ENCODE measurements at places on chromosomes 1 and 21.

DNA sequence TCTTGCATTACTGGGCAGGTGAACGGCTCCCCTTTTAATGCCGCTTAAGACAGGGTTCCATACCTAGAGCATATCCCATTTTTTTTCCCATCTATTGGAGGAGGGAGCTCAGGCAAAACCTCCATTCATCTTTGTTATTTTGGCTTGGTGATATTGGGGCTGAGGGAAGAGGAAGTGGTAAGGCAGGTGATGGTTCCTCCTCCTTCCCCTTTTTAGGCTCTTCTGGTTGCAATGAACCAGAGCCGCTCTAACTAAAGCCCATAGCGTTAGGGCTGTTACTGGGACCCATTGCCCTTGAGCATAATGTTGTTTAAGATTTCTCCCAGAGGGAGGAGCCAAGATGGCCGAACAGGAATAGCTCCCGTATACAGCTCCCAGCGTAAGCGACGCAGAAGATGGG is 21.1 kb downstream of the PYHIN1 start:
- DNase-seq = no peak

DNA sequence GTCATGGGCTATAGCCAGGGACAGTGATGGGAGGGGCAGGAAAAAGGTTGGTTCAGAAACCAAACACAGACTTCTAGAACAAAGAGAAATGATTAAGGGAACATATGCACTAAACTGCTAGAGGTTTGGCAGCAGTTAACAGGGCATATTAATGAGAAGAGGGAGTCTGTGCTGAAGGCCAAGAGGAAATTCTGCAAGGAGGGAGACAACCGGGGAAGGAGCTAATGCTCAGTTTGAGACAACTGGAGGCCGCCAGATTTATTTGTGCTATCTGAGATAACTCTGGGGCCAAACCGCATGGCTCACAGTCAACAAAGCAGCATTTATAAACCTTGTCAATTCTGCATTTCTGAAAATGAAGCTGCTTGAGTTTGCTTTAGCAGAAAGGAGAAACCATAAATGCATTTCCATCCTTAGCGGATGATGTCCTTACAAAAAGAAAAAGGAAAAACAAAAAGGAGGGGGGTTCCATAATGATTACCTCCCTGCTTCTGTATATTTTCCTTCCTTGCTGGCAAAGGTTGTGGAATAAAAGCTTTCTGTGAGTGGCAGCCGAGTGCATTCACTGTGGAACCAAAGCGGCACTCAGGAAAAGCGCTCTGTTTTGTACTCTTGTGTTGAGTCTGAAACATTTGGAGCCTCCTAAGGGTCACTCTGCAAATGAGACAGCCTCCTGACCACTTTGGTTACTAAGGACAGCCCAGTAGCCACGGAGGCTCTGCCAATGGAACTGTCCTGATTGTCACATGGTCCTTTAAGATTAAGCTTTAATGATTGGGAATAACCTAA is 70.3 kb downstream of the SIM2 start:
- no peak for DNase-seq

DNA sequence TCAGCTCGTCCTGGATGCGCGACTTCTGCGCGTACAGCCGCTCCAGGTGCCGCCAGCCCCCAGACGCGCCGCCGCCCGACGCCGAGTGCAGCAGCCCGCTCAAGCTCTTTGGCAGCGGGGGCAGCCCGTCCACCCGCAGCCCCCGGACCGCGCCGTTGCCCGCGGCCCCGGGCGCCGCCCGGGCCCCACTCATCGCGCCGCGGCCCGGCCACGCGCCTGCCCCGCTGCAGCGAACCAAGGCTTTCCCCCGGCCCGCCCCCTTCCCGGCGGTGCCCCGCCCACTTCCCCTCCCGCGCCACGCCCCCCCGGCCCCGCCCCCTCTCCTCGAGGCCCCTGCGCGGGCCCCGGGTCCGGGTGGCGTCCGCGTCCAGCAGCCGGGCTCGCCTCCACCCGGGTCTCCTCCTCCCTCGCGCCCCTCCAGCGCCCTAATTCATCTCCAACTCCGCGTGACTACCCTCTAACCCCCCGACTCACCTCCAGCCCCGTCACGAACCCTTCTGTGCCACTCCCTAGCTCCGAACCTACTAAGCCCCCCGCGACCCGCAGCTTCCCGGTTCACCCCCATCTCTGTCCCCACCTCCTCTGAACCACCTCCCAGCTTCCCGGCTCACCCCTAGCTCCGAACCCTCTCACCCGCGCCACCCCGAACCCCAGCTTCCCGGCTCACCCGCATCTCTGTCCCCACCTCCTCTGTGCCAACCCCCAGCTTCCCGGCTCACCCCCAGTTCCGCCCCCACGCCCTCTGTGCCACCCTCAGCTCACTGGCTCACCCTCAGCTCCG is at the start of gene FAM89A:
Gene FAM89A, minus strand, starts transcription at position 236 of the 781 bp plus-strand sequence. Its CDS starts 43 bp downstream, at position 193.
- no peak for DNase-seq

DNA sequence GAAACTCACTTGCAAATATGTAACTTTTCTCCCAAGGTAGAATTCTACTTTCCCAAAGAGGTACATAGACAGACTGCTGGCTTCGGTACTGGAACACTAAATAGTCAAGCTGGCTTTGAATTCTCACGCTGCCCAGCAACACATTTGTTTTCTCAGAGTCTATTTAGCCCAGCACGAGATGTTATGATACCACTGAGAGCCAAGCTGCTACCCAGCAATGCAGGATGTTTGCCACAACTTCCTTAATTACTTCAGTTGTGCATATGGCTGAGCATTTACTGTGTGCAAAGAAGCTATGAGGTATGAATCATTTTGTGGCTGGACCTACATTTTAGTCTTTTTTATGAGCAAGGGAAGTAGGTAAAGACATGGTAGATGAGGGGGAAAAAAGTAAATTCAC is 793.2 kb downstream of the PLA2G4A start:
- DNase-seq = no peak

- DNase-seq = no peak
These were observed 187.0 kb upstream of the RUNX1 start for GRCh38 chr21:35236090-35236489.

DNA sequence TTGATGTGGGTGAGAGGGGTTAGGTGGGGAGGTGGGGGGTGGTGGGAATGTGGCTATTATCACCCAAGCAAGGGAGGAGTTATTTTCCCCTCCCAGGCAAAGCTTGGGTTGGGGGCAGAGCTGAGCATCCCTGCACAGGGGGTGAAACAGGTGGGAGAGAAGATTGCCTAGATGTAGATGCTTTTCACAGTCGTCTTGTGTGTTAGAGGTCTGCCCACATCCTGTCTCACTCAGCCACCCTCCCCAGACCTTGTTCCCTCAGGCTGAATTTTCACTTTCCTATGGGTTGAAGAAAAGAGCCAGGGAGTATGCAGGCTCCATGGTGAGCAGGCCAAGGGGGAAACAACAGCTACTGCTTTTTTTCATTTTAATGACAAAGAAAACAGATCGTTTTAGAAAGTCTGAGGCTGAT is 223.5 kb downstream of the KIF26B start:
- no peak for DNase-seq

GRCh38 chr21:26385721-26386120 is 187.4 kb downstream of the CYYR1 start:
- peak; percentile 47 for DNase-seq

DNA sequence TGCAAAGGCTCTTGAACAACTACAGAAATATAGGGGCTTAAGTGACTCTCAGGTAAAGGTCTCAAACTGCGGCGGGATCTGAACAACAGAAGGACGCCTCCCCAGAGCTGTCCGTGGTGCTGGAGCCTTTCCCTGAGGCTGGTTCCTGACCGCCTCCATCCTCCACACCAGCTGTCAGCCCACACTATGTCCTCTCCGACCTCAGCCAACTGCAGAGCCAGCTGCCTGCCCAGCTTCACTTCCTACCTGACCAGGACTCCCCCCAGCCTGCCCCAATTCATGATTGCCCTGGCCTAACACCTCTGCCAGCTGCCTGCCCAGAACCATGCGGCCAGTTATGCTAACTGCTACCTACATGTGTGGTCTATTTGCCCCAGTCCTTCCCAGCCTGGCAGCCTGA is 63.6 kb upstream of the ZC3H12A start:
- no peak for DNase-seq

DNA sequence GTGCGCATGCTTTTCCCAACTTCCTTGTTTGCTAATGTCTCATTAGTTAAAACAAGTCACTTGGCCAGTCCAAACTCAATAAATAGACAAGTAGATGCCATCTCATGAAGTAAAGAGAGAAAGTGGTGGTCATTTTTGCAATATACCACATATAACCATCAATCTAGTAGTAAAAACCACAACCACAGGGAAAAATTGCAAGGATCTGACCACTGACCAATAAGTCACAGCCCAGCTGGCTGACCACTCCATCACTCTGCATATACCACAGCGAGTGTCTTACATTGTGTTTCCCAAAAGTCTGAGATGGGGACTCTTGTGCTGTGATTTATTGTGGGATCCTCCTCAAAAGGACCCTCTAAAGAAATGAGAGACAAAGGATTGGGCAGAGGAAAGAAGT is 76.0 kb downstream of the FH start:
- no peak for DNase-seq

DNA sequence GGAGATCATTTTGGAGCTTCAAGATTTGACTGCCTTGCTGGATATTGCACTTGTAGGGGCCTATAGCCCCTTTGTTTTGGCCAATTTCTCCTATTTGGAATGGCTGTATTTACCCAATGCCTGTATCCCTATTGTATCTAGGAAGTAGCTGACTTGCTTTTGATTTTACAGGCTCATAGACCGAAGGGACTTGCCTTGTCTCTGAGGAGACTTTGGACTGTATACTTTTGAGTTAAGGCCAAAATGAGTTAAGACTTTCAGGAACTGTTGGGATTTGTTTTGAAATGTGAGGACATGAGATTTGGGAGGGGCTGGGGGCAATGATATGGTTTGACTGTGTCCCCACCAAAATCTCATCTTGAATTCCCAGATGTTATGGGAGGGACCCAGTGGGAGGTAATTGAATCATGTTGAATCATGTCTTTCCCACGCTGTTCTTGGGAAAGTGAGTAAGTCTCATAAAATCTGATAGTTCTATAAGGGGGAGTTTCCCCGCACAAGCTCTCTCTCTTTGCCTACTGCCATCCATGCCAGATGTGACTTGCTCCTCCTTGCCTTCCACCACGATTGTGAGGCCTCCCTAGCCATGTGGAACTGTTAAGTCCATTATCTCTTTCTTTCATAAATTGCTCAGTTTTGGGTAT is 276.1 kb downstream of the LMX1A start:
- DNase-seq = no peak

- no peak for DNase-seq
These were observed 11.5 kb downstream of the GPR3 start for GRCh38 chr1:27403931-27404330.

GRCh38 chr21:35940074-35940927 is 120.0 kb downstream of the SETD4 start:
- peak; percentile 50 for DNase-seq

- no peak for DNase-seq
These were observed 183.5 kb upstream of the HMGB4 start for GRCh38 chr1:33680281-33680840.

- no peak for DNase-seq
These were observed 37.9 kb downstream of the GNG12 start for GRCh38 chr1:67795179-67795912.

DNA sequence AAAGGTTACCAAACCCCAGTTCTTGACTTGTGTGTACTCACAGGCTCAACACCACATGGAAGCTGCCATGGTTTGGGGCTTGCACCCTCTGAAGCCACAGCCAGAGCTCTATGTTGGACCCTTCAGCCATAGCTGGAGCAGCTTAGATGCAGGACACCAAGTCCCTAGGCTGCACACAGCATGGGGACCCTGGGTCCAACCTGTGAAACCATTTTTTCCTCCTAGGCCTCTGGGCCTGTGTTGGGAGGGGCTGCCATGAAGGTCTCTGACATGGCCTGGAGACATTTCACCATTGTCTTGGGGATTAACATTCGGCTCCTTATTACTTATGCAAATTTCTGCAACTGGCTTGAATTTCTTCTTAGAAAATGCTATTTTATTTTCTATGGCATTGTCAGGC is 62.1 kb upstream of the PRRX1 start:
- no peak for DNase-seq

- DNase-seq = no peak
These were observed 11.0 kb downstream of the TRPM2 start for GRCh38 chr21:44364151-44365053.

- no peak for DNase-seq
These were observed 37.1 kb downstream of the SLC30A1 start for GRCh38 chr1:211541720-211542477.

DNA sequence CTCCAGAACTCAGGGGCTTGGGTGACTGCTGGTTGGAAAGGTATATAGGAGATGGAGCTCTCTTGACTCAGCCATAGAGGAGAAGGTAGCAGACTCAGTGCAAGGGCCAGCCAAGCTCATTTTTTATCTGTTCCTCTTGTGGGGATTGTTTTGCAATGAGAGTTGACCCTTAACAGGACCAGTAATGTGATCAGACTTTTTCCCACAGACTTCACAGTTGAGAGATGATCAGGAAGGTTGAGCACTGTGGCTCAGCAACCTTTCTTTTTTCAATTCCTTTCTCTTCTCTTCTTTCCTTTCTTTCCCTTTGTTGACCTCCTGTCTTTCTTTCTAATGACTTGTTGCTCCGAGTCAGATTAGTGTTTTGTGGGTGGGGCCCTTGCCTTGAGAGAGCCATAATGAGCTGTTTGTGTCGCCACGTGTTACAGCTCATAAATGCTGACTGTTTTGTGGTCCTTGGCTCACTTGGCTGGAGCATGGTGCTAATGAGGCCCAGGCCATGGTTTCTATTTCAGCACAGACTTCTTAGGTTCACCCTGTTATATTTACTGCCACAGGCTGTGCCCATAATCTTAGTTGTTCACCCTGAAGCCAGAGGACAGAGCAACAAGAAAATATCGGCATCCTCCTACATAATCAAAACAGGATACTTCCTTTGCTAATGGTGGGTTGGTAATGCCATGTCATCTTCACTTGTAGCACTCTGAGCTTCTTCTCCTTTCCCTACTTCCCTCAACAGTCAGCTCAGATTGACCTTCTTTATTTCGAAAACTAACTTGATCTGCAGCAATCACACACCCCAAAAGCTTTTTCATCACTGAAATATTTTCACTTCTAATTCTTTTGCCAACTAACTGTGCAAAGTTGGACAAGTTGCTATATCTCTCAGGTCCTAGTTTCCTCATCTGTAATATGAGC is 13.9 kb downstream of the ADAM30 start:
- no peak for DNase-seq

DNA sequence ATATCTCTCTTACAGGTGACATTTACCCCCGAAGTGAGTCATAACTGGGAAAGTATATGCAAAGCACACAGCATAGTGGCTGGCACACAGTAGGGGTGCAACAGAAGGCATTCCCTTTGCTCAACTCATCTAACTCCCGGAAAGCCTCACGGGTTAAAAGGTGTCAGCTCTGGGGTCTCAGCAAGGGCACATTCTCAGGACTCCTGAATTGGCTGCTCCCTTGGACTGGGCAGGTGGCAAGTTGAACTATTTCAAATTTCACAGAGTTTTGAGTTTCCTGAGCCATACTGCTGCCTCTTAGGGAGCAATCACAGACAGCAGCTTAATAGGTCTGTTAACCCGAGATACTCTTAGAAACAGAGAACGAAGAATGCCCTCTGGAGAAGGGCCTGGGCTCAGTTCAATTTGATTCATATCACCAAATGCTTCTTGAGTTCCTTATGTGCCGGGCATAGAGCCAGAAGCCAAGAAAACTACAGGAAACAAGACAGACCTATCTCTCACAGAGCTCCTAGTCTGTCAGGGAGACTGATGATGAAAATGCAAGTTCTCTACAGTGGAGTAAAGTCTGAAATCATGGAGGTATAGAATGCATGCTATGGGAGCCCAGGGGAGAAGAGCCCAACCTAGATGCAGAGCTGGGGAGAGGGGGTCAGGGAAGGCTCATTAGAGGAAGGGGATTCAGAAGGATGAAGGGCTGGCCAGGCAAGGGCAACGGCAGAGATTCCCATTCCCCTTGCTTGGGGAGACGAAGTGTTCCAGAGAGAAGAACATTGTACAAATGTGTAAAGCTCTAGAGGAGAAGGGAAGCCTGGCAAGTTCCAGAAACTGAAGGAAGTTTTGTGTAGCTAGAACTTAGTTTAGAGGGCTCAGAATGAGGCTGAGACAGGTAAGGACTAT is 143.9 kb upstream of the HMGB4 start:
- DNase-seq = peak; percentile 58

Measured in fibroblast of skin of left biceps (primary cell).